CD8-positive, alpha-beta memory T cell (primary cell): ENCODE measurements at places on chromosomes 6 and 20. TPM values are rescaled to one million over a fixed set of nuclear protein-coding genes. Genes with fewer than 3 reads are reported as not detected.

SPATS1 gene
- not detected for total RNA-seq

TRIM31 gene
- not detected for total RNA-seq

BPHL gene
- total RNA-seq = 10.5 TPM

MTG2 gene
- 44.6 TPM for total RNA-seq

L3MBTL3 gene
- total RNA-seq = 11.1 TPM

CDH26 gene
- 0.63 TPM for total RNA-seq

SRMS gene
- total RNA-seq = not detected

C6orf163 gene
- total RNA-seq = 1.5 TPM

TAGAP gene
- total RNA-seq = 145 TPM

CAGE1 gene
- total RNA-seq = 0.18 TPM

OTOR gene
- total RNA-seq = not detected

TGM3 gene
- not detected for total RNA-seq
